Thyroid gland (tissue), 4 donors: ENCODE measurements at places on chromosomes 16 and 17.
A peak's percentile ranks its signal among the peaks of the same experiment; 100 is the strongest.

DNA sequence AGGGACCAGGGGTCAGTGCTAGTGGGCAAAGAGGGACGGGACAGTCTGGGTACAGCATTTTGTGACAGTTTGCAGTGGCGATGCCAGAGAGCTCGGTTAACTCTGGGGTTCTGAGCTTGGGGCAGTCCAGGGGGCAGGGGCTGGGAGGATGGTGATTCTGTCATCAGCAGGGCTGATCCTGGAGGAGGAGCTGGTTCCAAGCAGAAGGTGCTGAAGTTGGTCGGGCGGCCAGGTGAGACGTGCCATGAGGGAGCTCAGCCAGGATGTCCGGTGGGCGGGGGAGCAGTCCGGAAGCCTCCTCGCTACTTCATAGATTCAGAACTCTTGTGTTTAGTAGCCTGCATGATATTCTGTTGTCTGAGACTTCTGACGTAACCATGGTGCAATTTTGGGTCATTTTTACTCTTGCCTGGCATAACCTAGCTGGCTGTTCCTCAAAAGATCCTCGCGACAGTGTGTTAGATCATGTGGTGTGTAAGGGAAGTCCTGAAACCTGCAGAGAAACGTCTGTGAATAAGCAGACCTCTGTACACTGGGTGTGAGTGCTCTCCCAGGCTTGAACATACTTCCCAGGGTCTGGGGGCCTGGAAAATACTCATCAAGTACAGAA is 122.0 kb downstream of the CLEC16A start:
- no peak for DNase-seq
- peaks cover 24% of the 10 kb centered on the region for H3K4me1 ChIP-seq
- no peaks in the 10 kb centered on the region for H3K36me3 ChIP-seq
- no peak overlapping the region for H3K27ac ChIP-seq
- no peak overlapping the region for H3K4me3 ChIP-seq
- H3K27me3 ChIP-seq, result no peaks in the 10 kb centered on the region

- no peak overlapping the region for H3K4me3 ChIP-seq
- H3K4me1 ChIP-seq, result peaks cover 5% of the 10 kb centered on the region
- DNase-seq, result no peak
These were observed 4.0 kb downstream of the CTC1 start for GRCh38 chr17:8243827-8244226.

DNA sequence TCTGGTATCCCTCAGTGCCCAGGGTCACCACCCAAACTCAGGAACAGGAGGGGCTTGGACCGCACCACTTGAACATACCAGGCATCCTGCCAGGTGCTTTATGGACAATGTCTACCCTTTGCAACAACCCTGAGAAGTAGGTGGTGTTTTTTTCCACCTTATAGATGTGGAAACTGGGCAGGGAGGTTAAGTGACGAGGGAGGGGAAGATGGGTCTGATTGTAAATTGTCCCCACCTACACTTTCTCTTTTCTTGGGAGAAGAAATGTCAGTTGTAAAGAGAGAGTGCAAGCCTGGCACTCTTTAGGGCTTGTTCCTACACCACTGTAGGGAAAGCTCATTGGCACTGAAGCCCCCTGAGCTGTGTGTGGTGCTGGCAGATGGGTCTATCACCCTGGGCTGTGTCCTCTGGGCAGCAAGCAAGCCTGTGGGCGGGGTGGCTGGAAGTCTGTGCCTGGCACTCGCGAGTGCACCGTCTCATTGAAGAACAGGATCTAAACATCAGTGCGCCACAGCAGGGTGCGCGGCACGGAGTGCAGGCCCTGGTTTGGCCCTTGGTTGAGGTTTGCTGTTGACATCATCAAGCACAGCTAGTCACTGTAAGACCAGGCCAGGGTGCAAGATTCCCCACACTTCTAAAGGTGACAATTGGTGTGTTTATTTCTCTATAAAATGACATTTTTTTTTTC is 15.1 kb downstream of the NOD2 start:
- no peaks in the 10 kb centered on the region for H3K27me3 ChIP-seq
- H3K27ac ChIP-seq, result no peak overlapping the region
- no peak for DNase-seq
- no peak overlapping the region for H3K4me3 ChIP-seq
- H3K36me3 ChIP-seq, result no peaks in the 10 kb centered on the region

DNA sequence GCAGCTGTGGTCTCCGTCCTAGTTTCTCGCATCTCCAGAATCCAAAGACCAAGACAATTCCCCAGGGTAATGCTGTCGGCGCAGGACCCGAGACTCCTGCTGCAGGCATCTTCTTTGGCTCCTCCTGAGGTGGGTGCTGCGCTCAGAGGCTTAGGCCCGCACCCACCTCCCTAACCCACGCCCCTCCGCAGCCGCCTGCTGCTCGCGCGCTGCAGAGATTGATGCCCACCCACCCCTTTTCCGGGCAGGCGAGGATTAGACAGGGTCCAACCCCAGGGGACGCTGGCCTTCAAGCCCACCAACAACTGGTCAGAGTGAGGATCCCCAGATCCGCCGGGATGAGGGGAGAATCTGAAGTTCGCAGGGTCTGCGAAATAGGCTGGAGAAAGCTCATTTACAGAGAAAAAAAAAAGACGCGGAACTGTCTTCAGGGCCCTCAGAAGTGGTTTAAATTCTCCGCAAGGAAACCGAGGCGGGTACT is 27.9 kb downstream of the SLFN11 start:
- H3K27me3 ChIP-seq, result no peaks in the 10 kb centered on the region
- H3K27ac ChIP-seq, result peak overlapping the region; percentile 23
- DNase-seq, result no peak

GRCh38 chr17:44219108-44219615 is 313 bp downstream of the UBTF start:
- no peaks in the 10 kb centered on the region for H3K27me3 ChIP-seq
- peaks cover 26% of the 10 kb centered on the region for H3K4me1 ChIP-seq
- DNase-seq, result peak; percentile 74
- H3K27ac ChIP-seq, result peak overlapping the region; percentile 97
- peaks cover 24% of the 10 kb centered on the region for H3K36me3 ChIP-seq
- H3K4me3 ChIP-seq, result peak overlapping the region; percentile 75

- no peak for DNase-seq
- H3K4me1 ChIP-seq, result peaks cover 9% of the 10 kb centered on the region
- H3K4me3 ChIP-seq, result no peak overlapping the region
- H3K27ac ChIP-seq, result peak overlapping the region; percentile 81
- H3K36me3 ChIP-seq, result no peaks in the 10 kb centered on the region
These were observed 712 bp downstream of the TMEM256 start for GRCh38 chr17:7403043-7403726.

- H3K27ac ChIP-seq, result no peak overlapping the region
- no peak overlapping the region for H3K4me3 ChIP-seq
- H3K4me1 ChIP-seq, result no peaks in the 10 kb centered on the region
These were observed 227.8 kb downstream of the ABCC12 start for GRCh38 chr16:47928008-47928407.

- no peaks in the 10 kb centered on the region for H3K36me3 ChIP-seq
- peaks cover 78% of the 10 kb centered on the region for H3K4me1 ChIP-seq
- H3K27me3 ChIP-seq, result no peaks in the 10 kb centered on the region
These were observed 64.4 kb upstream of the TBX2 start for GRCh38 chr17:61335105-61335844.
